GM12892 (cell line): ENCODE measurements at places on chromosomes 16 and 17.

GRCh38 chr17:66348584-66349165 is 46.3 kb downstream of the PRKCA start:
- DNase-seq, result no peak

- DNase-seq, result no peak
Observed at GRCh38 chr17:34095106-34095505, 160.0 kb upstream of the CCL2 start.

DNA sequence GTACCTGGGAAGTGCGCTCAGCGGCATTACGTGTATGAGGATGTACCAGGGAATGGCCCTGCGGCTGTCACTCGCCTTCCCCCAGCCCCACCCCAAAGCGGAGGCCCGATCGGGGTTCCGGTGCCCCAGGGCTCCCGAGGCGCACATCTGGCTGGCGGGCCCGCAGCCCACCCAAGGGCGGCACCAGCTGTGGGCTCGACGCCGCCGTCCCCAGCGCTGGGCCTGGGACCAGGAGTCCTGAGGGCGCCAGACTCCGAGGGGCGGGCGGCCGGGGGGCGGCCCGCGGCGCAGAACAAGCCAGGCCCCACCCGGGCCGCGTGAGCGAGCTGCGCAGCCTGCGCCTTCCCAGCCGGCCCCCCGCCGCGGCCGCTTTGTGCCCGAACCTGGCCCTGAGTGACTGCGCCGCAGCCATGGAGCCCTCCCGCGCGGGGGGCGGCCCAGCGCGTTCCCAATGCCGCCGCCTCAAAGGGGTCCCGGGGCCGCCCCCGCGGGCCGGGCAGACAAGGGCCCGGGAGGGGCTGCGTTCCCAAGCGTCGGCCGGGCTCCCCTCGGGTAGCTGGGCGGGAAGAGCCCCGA is 17.4 kb downstream of the ZNF423 start:
- no peak for DNase-seq

- no peak for DNase-seq
Observed at GRCh38 chr17:64413513-64413912, 22.9 kb upstream of the PECAM1 start.

- DNase-seq, result no peak
Observed at GRCh38 chr17:8063761-8064534, 23.6 kb downstream of the ALOX12B start.

GRCh38 chr17:56604691-56605290 is 11.3 kb downstream of the NOG start:
- DNase-seq, result no peak

- no peak for DNase-seq
Observed at GRCh38 chr16:29913514-29913913, 12.5 kb downstream of the KCTD13 start.

- no peak for DNase-seq
Observed at GRCh38 chr16:48608871-48609651, 919 bp downstream of the N4BP1 start.

- no peak for DNase-seq
Observed at GRCh38 chr16:88549671-88550245, 20.4 kb upstream of the ZC3H18 start.

DNA sequence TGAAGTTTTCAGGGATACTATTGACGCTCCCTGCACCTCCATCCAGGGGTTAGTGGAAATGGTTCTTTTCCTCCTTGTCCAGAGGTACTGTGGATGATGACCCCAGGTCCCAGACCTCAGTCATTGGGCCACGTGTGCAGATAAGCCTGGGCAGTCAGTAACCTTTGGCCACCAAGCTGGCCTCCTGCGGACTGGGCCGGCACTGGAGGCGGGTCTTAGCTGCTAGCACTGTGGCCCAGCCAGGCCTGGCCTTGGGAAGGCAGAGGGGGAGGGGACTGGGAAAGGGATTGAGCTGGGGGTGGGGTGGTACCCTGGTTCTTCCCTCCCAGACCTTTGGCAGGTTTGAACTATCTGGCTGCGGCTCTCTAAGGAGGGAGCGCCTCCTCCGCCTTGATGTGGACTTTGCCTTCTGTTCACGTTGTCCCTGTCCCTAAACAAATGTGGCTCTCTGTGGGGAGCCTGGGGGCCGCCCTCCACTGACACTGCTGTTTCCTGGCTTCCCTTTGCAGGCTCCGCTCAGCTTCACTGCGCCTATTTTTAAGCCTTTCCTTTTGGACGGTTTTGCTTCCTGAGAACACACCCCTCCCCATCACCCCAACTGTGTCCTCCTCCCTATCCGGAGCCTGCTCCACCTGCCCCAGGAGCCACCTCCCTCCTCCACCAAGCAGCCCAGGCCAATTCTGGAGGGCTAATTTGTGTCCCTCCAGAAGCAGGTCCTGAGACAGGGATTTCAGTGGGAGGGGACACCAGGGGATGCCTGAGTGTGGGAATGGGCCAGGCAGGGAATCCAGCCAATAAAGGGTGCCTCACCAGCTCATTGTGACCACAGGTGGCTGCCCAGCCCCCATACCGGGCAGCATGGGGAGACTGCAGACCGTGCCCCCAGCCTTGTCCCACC is 251.9 kb downstream of the SEC14L1 start:
- no peak for DNase-seq

DNA sequence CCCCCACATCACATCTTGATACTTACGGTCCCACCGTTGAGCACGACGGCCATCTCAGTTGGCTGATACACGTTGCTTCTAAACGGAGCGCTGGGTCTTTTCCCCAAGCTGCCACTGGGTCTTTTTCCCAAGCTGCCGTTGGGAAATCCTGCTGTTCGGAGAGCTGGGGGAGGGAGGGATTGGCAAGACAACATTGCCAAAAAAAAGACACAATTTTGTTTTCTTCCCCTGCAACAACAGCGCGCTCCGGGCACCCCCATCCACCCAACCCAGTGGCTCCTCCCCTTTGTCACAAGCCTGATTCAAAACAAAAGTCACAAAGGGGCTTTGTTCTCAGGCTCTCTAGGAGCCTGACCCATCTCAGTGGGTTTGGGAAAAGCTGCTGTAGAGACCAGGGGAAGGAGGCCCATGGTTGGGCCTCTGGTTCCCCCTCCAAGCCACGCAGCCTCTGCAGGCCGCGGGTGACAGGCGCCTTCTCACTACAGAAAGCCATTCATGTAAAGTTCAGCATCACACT is 22.8 kb downstream of the GPRC5B start:
- no peak for DNase-seq

DNA sequence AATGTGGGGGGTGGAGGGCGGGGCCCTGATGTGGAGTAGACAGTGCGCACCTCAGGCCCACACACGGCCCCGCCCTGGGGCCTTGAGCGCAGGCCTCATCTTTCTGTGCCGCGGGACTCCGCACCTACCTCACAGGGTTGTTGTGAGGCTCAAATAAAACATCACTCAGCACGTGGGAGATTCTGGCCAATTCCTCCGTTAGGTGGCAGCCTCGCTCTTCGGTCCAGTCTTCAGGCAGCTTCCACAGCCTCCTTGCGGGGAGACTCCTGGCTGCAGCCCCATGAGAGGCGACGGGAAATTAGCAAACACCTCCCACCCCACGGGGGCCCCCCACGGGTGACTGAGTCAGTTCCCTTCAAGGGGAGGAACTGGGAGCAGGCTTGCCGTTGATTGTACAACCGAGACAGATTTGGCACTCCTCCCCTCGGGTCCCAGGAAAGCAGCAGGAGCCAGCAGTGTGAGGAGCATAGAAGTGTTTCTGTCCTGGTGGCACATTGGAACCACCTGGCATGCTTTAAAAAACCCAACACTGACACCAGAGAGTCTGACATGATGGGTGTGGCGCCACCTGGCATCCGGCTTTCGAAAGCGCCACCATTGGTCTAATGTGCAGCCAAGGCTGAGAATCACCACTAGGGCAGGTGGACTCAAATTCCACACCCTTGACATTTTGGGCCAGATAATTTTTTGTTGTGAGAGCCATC is 7.6 kb downstream of the MRM1 start:
- no peak for DNase-seq

DNA sequence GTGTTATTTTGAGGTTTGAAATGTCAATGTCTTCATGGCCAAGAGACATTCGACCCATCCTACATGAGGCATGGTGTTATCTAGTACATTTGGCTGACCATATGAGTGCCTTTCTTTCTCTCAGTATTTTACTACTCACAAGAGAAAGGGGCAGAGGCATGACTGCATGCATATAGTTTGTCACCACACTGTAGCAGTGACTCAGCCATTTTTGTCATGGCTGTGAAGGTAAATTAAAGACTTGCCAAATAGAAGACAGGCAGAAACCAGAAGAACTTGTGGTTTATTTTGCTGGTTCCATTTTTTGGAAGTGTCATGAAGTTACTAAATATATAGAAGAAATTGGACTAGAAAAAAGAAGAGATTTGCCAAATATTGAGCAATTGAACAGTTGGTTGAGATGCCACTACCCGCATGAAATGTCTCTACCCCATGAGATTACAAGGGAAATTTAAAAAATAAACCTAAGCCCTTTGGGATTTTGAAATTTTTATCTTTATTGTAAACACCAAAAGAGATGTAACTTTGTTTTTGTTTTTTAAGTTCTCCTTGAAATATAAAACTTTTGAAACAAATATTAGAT is 170.3 kb downstream of the CHD9 start:
- DNase-seq, result no peak

DNA sequence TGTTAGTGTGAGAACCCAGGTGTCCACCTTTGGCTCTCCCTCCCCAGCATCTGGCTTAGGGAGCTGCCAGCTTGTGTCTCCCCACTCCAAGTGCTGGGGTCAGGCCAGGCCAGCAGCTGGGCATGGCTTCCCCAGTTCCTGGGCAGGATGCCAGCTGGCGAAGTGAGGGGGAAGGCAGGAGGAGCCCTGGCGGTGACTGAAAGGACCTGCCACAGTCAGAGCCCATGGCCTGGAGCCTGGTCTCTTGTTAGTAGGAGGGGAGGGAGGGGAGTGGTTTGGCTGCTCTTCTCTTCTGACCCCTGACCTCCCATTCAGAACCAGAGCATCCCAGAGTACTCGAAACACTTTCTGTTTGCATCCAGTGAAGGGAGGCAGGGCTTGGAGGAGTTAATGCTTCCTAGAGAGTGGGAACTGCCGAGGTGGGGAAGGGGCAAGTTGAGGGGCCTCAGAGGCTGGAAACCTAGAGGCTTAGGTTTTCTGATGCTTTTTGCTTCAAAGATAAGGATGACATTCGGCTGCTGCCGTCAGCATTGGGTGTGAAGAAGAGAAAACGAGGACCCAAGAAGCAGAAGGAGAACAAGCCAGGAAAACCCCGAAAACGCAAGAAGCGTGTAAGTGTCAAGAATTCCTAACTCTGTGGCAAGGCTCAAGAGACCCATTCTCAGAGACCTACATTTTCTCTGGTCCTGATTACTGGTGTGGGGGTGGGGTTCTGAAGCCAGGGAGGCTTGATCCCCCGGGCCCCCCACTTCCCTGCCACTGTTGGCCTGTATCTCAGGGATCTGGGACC is 772 bp downstream of the CHD3 start:
- DNase-seq, result no peak

- no peak for DNase-seq
Observed at GRCh38 chr17:48554412-48555257, 9.7 kb upstream of the HOXB2 start.

- DNase-seq, result no peak
Observed at GRCh38 chr17:79011451-79012147, 2.0 kb upstream of the CANT1 start.
